Activated CD8-positive, alpha-beta memory T cell treated with anti-CD3 and anti-CD28 coated beads for 48 hours (primary cell): ENCODE measurements at places on chromosomes 3 and 15.

GRCh38 chr3:149560001-149560400 lies 85.5 kb downstream of the TM4SF4 start:
- no peak for DNase-seq

- DNase-seq, result no peak
These were observed 720.9 kb downstream of the DIPK2A start for GRCh38 chr3:144692488-144692887.

GRCh38 chr3:129289201-129289921 lies 10.7 kb downstream of the HMCES start:
- DNase-seq, result no peak

DNA sequence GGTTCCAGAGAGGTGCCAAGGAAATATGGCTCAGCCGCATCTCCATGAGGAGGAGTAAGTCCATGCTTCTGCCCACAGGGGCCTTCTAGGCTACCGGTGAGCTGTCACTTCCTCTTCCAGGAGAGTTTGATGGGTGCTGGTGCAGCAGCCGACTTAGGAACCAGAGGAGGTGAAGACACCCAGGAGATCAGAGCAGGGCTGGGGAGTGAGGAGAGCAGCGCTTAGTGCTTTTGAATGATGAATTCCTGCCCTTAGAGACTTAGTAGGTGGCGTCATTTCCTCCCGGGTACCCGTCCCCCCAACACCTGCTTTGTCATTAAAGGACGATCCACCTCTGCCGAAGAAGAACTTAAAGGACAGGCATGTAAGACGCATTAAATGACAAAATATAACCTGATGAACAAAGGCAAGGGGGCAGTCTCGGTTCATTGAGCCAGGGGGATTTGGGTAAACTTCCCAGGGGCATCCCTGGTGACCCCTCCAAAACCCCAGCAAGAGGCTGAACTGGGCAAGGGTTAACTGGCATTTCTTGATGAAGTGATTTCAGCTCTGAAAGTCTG lies 67.6 kb downstream of the HES1 start:
- DNase-seq, result no peak

DNA sequence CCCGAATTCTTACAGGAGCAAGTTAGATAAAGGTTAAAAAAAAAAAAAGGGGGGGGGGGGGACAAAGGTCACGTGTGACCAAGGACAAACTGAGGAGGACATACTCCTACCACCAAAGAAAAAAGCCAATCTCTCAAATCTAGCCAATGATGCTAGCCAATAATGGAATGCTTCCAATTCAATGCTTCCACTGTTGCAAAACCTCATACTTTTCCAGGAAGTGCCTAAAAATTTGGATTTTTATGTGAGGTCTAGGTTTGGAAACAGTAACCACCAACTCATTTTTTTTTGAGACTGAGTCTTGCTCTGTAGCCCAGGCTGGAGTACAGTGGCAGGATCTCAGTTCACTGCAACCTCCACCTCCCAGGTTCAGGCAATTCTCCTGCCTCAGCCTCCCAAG lies 11.4 kb downstream of the MSL2 start:
- no peak for DNase-seq

GRCh38 chr3:107819656-107820055 lies 271.2 kb downstream of the CD47 start:
- DNase-seq, result no peak

DNA sequence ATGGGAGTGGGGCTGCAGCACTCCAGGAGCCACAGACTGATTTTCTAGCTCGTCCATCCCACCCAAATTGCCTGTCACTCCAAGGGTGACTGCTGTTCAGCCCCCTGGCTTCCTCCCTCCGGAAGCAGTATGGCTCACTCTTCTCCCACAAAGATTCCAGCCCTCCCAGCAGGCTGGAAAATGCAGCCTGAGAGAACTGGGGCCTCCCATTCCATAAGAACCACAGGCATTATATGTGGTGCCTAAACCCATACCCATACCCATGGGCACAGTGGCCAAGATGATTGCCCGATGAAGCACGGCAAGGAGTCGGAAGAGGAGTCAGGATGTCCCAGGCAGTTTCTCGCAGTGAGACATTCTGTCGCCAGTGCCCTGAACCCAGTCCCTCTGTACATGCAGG lies 6.0 kb upstream of the VILL start:
- no peak for DNase-seq

DNA sequence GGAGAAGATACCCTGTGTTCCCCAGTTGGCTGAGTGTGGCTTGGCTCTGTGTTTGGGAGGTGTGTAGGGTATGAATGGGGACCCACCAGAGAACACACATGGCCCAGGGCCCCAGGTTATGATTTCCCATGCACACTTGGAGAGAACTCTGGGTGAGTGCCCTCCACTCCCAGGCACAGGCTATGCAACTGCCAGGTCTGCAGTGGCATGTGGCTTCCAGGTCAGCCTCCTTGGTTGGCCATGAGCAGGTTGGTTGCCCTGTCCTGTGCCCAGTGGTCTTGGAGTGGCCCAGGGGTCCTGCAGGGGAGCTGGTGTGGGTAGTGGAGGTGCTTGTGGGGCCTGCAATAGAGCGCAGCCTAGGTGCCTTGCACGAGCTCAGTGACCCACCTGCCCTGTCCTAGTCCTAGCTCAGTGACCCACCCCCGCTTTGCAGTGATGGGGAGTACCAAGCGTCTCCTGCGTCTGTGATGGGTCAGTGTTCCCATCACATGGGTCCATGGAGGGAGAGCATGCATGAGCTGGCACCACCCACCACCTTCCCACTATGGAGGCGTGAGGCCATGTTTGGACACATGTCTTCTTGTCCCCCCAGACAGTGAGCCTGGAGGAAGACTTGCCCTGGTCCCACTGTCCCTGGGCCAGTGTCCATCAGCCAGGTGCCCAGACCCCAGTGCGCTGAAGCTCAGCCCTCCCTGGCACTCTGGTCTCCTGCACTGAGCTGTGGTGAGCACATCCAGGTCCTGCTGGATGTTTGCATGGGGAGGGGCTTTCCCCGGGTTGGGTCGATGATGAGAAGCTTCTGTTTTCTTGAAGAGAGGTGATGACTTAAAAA lies 217.3 kb downstream of the SNRPN start:
- DNase-seq, result no peak

DNA sequence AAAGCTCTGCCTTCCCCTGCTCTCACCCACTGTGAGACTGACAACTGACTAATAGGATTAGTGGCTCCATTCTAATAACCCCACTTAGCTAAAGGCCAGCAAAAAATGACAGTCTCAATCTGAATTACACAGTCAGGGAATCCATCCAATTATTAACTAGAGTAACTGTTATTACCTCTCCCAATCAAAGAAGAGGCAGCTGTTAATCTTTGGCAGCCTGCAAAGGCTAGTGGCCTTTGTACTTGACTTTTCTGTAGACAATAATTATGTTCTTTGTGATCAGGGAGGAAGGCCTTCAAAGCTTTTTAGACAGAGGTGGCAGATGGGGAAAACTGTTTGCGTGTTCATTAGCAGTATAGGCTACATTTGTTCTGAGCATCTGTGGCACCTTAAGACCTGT lies 177.7 kb downstream of the ISL2 start:
- DNase-seq, result no peak

DNA sequence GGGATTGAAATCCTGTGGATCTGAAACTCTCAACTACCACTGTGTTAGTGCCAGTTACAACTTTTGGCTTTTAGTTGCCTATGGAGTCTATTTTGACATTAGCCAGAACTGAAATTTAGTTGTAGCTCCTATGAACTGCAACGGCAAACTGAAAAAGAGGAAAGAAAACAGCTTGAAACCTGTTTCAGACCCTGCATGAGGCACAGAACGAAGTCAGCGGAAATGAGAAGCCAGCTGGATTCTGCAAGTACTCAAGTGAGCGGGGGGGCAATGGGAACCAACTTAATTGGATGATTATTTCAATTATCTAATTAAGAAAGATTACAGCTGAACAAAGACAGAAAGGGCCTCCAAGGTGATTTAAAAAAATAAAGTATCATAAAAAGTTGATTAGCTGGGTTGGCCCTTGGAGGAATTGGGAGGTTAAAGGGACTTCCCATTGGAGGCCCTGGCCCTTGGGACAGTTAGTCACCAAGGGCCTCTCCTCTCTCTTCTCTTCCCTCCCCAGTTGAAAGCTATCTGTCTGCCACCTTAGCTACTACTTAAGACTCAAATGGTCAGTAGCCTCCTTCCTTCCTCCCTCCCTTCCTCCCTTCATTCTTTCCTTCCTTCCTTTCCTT lies 352.1 kb downstream of the SHQ1 start:
- no peak for DNase-seq

DNA sequence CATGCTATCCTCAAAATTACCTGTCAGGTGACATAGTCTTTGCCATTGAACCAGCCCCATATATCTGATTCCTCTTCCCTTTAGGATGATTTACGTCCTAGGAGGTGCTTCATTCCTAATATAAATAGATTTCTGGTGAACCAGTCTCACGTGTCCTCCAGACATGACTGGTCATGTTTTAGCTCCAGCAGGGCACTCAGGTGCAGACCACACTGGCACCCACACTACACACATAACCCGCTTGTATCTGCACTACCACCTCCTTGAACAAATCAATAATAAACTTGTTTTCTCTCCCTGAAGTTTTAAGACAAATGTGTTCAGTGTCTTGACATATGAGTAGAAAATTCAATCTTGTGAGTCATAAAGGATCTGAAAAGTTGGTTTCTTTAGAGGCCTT lies 155.5 kb downstream of the GOLIM4 start:
- no peak for DNase-seq

DNA sequence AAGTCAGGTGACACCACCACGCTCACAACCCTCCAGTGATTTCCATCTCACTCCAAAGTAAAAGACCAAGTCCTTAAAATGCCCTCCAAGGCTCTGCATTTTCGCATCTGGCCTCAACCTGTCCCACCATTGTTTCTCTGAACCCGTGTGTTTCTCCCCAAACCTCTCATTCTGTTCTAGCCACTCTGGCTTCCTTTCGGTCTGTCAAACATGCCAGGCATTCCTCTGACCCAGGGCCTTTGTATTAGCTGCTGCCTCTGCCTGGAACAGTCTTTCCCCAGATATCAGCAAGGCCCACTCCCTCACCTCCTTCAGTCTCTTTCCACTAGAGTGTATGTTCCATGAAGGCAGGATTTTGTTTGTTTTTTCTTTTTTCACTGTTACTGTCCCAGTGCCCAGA lies 16.0 kb downstream of the MAP2K5 start:
- no peak for DNase-seq

DNA sequence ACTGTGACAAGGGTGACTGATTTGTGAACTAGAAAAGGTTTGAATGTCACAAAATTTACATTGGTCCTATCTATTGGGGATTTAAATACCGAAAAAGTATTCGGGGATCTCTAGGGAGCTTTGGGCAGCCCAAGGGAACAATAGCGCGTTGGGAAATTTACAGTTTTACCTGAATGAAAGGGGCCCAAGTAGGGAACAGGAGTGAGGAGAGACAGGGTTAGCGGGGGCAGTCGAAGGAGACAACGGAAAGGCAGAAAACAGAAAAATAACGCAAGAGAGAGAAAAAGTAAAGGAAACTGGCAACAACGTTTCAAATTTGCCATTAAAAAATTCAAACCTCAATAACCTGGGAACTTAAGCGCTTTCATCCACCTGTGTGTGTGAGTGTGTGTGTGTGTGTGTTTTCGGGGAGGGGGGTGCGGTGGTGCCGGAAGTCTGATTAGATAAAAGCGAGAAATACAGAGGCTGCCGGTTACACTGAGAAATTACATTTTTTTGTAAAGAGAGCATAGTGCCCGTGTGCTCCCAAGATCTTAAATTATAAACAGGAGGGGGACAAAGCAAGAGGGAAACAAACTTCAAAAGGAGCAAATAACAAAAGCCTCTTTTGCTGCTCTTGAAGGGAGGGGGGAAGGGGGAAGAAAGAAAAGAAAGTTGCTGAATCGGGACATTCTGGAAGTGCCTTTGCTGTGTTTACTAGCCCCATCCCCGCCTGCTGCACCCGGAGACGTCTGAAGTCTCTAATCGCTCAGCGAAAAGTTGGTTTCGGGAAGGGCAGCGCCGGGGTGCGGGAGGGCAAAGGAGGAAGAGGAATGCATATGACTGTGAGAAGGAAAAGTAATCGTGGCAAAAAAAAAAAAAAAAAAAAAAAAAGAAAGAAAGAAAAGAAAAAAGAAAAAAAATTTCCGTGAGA lies 721 bp upstream of the ZIC1 start:
- DNase-seq, result no peak

GRCh38 chr3:189721873-189722665 lies 90.9 kb downstream of the TP63 start:
- no peak for DNase-seq

DNA sequence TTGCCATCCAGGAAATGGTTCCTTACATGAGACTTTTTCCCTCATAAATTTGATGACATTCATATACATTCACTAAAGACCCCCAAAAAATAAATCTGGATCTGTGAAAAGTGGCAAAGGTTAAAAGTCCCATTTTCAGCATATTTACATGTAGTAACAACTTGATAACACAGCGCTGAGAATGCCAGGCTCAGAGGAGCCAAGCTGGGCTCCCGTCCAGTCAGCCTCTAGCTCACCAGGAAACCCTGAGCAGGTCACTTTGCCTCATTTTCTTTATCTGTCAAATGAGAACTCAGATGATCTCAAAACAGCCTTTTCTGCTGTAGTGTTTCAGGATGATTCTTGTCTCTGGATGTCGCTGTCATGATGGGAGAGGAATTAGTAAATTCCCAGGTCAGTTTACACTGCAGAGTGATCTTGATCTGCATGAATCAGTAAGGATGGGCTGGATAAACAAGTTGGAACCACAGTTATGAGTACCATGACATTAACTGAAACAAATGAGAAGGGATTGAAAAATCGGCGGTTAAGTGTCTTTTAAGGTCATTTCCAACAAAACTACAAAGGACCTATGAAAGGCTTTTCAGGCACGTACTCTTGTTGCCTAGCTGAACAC lies 82.8 kb downstream of the PPARG start:
- no peak for DNase-seq

DNA sequence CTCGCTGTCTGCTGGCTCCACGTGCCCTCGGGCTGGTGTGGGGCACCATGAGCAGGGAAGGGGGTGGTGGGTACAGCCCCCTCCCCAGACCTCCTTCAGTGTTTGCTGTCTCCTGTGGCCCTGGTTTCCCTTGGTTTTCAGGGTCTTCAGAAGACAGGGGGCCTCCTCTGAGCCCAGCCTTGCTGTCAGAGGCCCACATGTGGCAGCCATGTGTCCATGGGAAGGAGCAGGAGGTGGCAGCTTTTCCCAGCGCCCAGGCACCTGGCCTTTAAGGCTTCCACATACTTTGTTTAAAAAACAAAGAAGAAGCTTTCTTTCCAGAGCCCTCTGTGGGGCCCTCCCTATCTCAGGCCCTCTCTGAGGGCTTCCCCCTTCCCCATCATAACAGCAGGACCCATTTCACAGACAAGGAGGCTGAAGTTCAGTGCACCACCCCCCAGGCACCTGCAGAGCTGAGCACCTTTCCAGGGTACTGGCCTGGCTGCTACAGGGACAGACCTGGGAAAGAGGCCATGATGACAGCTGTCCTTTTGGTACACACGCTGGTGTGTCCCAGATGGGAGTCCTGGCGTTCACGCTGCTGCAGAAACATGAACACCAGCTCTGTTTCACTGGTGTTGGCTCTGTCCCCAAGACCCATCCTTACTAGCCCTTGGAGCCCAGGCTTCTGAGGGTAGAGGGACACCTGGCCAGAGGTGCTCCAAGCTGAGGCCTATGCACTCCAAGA lies 73.7 kb downstream of the DNAJB8 start:
- DNase-seq, result no peak

DNA sequence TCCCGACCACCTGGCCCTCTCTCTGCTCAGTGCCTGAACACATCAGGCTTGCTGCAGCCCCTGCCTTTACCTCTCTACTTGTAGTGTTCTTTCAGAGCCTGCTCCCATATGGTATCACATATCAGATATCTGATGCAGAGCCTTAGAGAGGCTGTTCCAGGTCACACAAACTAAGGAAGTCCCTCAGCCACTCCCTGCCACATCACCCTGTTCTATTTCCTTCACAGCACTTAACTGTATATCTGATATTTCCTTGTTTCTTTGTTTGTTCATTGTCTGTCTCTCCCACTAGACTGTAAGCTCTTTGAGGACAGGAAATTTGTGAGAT lies 976 bp upstream of the ALDH1L1 start:
- no peak for DNase-seq
